ENCODE measurements at places on chromosomes 7 and 10. TPM values are rescaled to one million over a fixed set of nuclear protein-coding genes. Genes with fewer than 3 reads are reported as not detected.

GRCh38 chr10:127196282-127197153 lies at the start of gene INSYN2A:
TSS of gene INSYN2A (minus strand) at chr10:127196591. CDS start at chr10:127176395, 20,196 bp downstream.
- peaks cover 37% of the 10 kb centered on the region for H3K27me3 ChIP-seq
- H3K4me3 ChIP-seq: no peak within 1 kb of the TSS

DNA sequence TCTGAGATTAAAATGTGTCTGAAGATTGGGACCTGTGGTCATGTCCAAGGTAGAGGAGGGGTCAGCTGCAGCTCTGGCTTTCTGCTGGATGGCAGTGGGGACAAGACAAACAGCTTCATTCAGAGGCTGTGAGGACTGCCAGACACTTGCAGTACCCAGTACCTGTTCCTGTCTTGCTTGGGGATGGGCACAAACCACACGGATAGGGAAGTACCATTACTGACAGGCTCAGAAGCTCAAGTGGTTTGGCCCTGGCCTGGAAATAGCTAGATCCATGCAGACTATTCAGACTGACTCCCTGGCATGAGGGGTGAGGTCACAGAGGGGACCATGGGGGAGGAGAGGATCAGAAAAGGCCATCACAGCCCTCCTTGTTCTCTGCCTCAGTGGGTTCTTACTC lies 56.0 kb upstream of the COMTD1 start:
- no peak overlapping the region for H3K4me3 ChIP-seq
- H3K27ac ChIP-seq: no peak overlapping the region
- peaks cover 33% of the 10 kb centered on the region for H3K27me3 ChIP-seq
- DNase-seq: no peak

GRCh38 chr7:36512616-36513015 lies 123.0 kb downstream of the ANLN start:
- no peak overlapping the region for H3K4me3 ChIP-seq
- no peaks in the 10 kb centered on the region for H3K27me3 ChIP-seq
- no peak for DNase-seq
- H3K27ac ChIP-seq: no peak overlapping the region
- no peaks in the 10 kb centered on the region for H3K36me3 ChIP-seq

DNA sequence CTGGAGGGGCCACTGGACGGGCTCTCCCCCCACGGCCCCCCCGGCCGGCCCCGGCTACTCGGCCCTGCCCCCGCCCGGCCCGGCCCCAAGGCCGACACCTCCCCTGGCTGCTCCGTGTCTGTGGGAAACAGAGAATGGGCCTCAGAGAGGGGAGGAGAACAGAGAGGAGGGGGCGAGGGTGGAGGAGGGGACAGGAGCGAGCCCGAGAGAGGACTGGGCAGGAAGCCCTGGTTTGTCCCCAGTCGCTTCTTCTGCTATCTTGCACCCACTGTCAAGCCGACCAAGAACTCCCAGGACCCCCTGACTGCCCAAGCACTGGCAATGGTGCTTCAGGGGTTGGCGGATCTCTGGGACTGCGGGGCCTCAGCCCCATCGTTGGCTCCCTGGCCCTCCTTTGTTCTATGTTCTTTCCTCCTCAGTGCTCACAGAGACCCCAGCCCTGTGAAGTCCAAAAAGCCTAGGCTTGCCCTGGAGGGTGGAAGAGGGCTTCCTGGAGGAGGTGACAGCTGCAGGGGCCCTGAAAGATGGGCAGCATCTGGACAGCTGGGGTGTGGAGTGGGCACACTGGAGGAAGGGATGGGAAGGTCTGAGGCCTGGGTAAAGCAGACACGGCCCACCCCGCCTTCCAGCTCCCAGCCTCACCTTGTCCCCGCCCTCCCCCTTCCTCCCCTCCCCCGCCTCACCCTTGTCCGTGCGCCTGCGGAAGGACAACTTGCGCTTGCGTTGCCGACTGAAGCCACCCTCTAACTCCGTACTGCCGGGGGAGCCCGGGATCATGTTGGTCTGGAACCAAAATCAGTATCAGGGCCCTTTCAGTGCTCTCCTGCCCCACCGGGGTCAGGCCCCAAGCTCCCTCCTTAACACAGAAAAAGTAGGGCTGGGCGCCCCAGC lies 30.1 kb downstream of the KCNH2 start:
- H3K27me3 ChIP-seq: peaks cover 13% of the 10 kb centered on the region
- no peak for DNase-seq
- no peak overlapping the region for H3K4me3 ChIP-seq
- no peaks in the 10 kb centered on the region for H3K4me1 ChIP-seq
- H3K36me3 ChIP-seq: no peaks in the 10 kb centered on the region

- H3K4me1 ChIP-seq: no peaks in the 10 kb centered on the region
- no peaks in the 10 kb centered on the region for H3K36me3 ChIP-seq
- no peak for DNase-seq
- no peak overlapping the region for H3K4me3 ChIP-seq
Observed at GRCh38 chr7:79555571-79555970, 102.1 kb upstream of the MAGI2 start.

DNA sequence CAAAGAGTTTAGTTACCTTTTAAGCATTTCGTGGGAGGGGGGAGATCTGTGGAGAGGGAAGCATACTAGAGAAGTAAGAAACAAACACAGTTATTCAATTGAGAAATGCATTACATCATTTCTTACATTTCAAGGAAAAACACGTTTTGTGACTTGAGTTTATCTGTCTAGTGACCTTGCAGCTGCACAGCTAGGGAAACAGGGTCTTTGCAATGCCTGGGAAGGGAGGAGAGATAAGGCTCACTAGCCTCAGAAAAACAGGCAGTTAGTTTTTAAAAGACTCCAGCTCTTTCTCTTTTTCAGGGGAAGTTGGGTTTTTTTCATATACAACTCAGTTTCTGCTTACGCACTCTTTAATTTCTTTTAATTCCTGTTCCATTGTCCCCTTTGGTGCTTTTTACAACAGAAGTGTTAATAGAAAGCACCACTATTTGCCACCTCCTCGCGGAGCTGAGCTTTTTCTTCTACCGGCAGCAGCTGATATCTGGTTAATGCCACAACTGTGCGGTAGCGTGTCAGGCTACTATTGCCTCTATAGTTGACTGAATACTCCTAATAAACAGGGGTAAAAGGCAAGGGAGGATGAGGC lies 5.6 kb downstream of the CYP3A43 start:
- H3K4me3 ChIP-seq: no peak overlapping the region
- peaks cover 8% of the 10 kb centered on the region for H3K4me1 ChIP-seq
- no peaks in the 10 kb centered on the region for H3K36me3 ChIP-seq

Gene SPAM1
- not detected for total RNA-seq

Gene ATOH7
- not detected for total RNA-seq

Gene LRRC61
- 27.5 TPM for total RNA-seq

Gene EGFR
- not detected for total RNA-seq

Gene DNAJC9
- total RNA-seq: 56.6 TPM

Gene IL6
- total RNA-seq: 0.35 TPM

Gene FKBP6
- not detected for total RNA-seq
